Skin of body (tissue), 3 donors: ENCODE measurements at places on chromosomes 5 and 9. TPM values are rescaled to one million over a fixed set of nuclear protein-coding genes. Genes with fewer than 3 reads are reported as not detected.

Gene SYK
- 10.2 TPM for total RNA-seq

Gene GZMA
- total RNA-seq = 0.89 TPM

Gene SPATA31A3
- not detected for total RNA-seq

Gene MSMP
- total RNA-seq = not detected

Gene PCDHGA11
- 6.1 TPM for total RNA-seq

Gene SPINK5
- 122 TPM for total RNA-seq

Gene HSD17B3
- total RNA-seq = 0.59 TPM

Gene LMX1B
- 1.2 TPM for total RNA-seq

Gene IL3
- not detected for total RNA-seq

Gene ACOT12
- 0.10 TPM for total RNA-seq

Gene SCGB3A2
- total RNA-seq = not detected

Gene NMUR2
- 0.10 TPM for total RNA-seq

Gene WNT8A
- total RNA-seq = not detected

Gene TGFBR1
- total RNA-seq = 44.2 TPM

Gene GRXCR2
- not detected for total RNA-seq

Gene NPR2
- 31.5 TPM for total RNA-seq

Gene ZMAT2
- total RNA-seq = 31.4 TPM

Gene OCLN
- 22.6 TPM for total RNA-seq

Gene SLC45A2
- total RNA-seq = 0.39 TPM

Gene ANGPTL2
- total RNA-seq = 38.3 TPM

Gene RNF224
- total RNA-seq = not detected

Gene RAB3C
- 0.20 TPM for total RNA-seq

Gene NR5A1
- total RNA-seq = not detected

Gene PSIP1
- 45.2 TPM for total RNA-seq

Gene DEPDC1B
- total RNA-seq = 6.7 TPM

Gene GPR151
- not detected for total RNA-seq

Gene ANKRD20A1
- total RNA-seq = 0.89 TPM

Gene C5orf46
- 5.0 TPM for total RNA-seq

Gene FBP1
- total RNA-seq = 5.1 TPM

Gene MCC
- 47.7 TPM for total RNA-seq

Gene SEMA5A
- 31.5 TPM for total RNA-seq

Gene C1QTNF3
- 34.8 TPM for total RNA-seq

Gene FOXD1
- total RNA-seq = 1.4 TPM

Gene GPR150
- not detected for total RNA-seq

Gene CDH9
- not detected for total RNA-seq

Gene GPR107
- total RNA-seq = 31.4 TPM

Gene CYLC2
- not detected for total RNA-seq

Gene GPRIN1
- total RNA-seq = 4.8 TPM

Gene ANKRD34B
- total RNA-seq = 0.10 TPM

Gene CHMP5
- 53.4 TPM for total RNA-seq

Gene NUTM2F
- total RNA-seq = not detected

Gene CDC25C
- 3.5 TPM for total RNA-seq

Gene SLCO4C1
- total RNA-seq = 4.2 TPM

Gene FOXI1
- 0.10 TPM for total RNA-seq
